ENCODE measurements at places on chromosomes 3 and 15. TPM values are rescaled to one million over a fixed set of nuclear protein-coding genes. Genes with fewer than 3 reads are reported as not detected.

GRCh38 chr3:133966954-133967353 is 62.8 kb downstream of the SLCO2A1 start:
- no peak for DNase-seq
- no peak overlapping the region for H3K4me3 ChIP-seq
- no peaks in the 10 kb centered on the region for H3K27me3 ChIP-seq

GRCh38 chr3:197775317-197775716 is 15.7 kb upstream of the LRCH3 start:
- no peaks in the 10 kb centered on the region for H3K27me3 ChIP-seq
- peaks cover 60% of the 10 kb centered on the region for H3K36me3 ChIP-seq
- no peak overlapping the region for H3K4me3 ChIP-seq
- DNase-seq, result no peak
- H3K27ac ChIP-seq, result no peak overlapping the region

GRCh38 chr15:100206643-100207042 is 135.1 kb downstream of the ADAMTS17 start:
- peaks cover 17% of the 10 kb centered on the region for H3K36me3 ChIP-seq
- DNase-seq, result no peak
- H3K4me3 ChIP-seq, result no peak overlapping the region

GRCh38 chr15:57495041-57495440 is 96.7 kb upstream of the MYZAP start:
- no peak overlapping the region for H3K4me3 ChIP-seq
- H3K27ac ChIP-seq, result no peak overlapping the region
- DNase-seq, result no peak
- H3K4me1 ChIP-seq, result peaks cover 56% of the 10 kb centered on the region

DNA sequence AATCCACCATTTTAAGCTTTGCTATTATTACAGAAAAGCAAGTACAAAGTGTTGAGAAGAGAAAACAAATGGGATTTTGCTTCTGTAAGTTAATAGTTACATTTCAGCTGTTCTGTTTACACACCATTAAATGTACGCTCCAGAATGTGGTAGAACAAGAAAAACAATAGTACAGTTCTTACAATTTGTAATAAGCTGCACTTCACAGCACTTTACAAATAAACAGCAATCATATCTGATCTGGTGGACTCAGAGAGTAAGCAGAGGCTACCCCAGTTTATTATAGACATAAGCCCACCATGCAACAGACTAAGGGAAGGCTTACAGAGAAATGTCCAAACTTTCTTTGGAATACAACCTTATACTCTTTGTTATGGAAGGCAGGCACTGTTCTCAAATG is 126.4 kb downstream of the OXSM start:
- H3K27me3 ChIP-seq, result no peaks in the 10 kb centered on the region
- H3K36me3 ChIP-seq, result no peaks in the 10 kb centered on the region
- no peak overlapping the region for H3K4me3 ChIP-seq

DNA sequence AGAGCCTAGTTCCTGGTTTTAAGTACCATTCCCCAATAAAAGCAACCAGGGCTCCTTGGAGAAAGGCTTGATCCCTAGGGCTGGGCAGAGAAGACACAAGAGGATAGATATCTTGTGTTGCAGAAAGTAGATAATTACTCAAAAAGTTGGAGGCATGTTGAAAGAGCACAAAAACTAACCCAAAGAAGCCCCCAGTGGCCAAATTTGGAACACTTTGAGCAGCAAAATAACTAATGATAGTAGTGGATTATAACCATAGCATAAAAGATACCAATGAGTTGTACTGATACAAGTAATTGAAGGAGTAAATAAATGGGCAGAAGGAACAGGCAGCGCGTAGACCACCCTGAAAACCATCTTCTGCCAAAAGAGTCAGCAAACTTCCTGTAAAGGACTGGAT is 12.0 kb downstream of the EXOSC7 start:
- H3K4me3 ChIP-seq, result no peak overlapping the region
- H3K4me1 ChIP-seq, result peaks cover 16% of the 10 kb centered on the region
- H3K27ac ChIP-seq, result no peak overlapping the region
- peaks cover 23% of the 10 kb centered on the region for H3K36me3 ChIP-seq

DNA sequence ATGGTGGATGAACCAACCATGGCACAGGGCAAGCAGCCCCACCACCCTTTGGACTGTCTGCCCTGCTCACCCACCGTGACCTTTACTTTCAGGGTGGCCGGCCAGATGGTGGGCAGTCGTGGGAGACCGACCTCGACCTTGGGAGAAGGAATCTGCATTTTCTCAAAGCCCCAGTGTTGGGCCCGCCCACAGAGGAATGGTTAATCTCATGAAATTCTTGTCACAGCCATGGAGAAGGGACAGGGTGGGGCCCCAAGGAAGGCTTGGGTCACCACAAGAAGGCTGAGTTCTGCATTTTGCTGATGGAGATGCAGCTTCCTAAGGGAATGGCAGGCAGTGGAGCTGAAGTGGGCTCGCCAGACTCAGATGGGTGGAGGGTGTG is 2.9 kb downstream of the PLXND1 start:
- no peaks in the 10 kb centered on the region for H3K36me3 ChIP-seq
- DNase-seq, result no peak
- no peak overlapping the region for H3K4me3 ChIP-seq
- peaks cover 36% of the 10 kb centered on the region for H3K4me1 ChIP-seq

DNA sequence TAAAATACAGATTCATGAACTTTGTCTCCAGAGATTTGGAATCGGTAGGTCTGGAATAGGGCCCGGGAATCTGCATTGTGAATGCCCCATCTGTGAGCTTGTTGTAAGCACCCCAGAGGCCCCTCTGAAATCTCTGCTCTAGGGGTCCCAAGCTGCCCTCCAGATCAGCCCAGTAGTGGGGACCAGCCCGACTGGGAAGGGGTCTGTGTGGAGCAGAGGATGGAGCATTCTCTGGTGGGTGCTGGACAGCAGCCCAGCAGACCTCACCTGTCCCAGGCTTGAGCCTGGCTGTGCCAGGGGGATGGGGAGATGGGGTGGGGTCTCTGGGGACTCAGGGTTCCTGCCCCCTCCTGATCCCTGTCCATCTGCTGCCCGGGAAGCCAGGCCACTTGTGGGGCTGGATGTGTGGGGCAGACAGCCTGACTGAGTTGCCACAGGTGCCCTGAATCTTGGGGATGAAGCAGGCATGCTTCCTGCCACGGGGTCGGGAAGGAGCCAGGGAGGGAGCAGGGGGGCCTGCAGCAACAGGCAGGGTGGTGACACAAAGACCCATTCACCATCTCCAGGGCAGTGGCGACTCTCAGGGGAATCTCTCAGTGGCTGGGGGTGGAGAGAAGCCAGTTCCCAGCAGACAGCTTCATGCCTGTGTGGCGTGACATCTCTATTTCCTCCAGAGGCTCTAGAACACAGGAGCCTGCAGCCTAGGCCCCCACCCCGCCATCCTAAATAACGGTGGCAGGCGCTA is 99.3 kb downstream of the WNT7A start:
- no peak overlapping the region for H3K4me3 ChIP-seq
- no peak overlapping the region for H3K27ac ChIP-seq
- no peaks in the 10 kb centered on the region for H3K4me1 ChIP-seq

GRCh38 chr15:68818769-68819494 is 1.8 kb downstream of the ANP32A start:
- no peaks in the 10 kb centered on the region for H3K36me3 ChIP-seq
- peak overlapping the region; percentile 86 for H3K4me3 ChIP-seq
- peaks cover 42% of the 10 kb centered on the region for H3K4me1 ChIP-seq
- H3K27ac ChIP-seq, result peak overlapping the region; percentile 95

Gene TRIP4
- 22.7 TPM for total RNA-seq

Gene CADPS
- total RNA-seq, result 3.3 TPM

Gene VILL
- total RNA-seq, result 16.4 TPM
